ENCODE measurements at places on chromosomes 12 and 14.

GRCh38 chr12:105485321-105485910, 154.9 kb downstream of the C12orf75 start:
- no peak for DNase-seq

GRCh38 chr12:69703146-69703642, 4.1 kb upstream of the BEST3 start:
- no peak for DNase-seq

DNA sequence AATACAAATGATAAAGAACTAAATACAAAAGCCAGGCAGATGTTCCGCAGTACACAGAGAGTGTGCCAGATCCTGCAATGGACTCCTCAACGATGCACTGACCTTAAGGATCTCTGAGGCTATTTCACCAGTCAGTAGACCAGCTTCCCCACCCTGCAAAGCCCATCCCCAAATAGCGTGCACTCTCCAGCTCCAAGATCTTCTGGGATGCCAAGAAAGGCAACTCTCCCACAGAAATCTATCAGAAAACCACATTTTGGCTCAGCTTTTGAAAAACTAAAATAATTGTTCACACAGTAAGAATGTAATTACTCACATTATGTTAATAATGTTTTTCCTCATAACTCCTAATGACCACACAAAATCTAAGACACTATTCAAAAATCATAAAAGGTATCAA, 90.4 kb downstream of the PPP2R5E start:
- no peak for DNase-seq

GRCh38 chr12:49705479-49706134, 1.6 kb downstream of the FMNL3 start:
- no peak for DNase-seq

DNA sequence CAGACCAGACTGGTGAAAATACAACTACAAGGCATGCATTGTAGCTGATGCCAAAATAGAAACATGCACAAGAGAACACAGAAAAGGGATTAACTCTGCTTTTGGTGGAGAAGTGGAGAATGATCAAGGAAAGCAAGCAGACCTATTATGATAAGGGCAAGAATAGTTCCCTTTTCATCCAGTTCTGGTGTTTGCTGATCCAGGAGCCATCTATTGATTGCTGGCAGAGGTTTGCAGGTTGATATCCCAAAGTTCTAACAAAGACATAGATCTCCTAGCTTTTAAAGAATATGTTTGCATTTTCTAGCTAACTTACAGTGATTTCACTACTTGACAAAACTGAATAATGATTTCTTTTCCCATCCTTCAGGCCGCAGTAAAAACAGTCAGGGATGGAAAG, 166.2 kb upstream of the CDKN3 start:
- DNase-seq, result no peak
